ENCODE measurements at places on chromosomes 6 and 20.

DNA sequence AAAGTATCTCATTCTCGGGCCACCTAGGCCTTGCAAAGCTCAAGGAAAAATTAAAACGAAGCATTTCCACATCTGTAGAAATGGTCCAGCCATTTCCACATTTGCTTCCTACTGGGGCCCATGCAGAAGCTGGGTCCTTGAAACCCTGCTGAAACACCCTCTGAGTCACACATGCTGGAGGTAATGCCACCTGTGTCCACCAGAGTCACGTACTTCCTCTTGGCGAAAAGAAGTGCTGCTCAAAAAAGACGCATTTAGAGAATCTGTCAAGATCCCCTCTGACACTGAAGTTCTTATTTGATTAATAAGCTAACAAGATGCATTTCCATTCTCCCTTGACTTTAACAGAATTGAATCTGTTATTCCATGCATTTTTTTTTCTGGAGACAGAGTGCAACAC is 423.2 kb downstream of the PREX1 start:
- DNase-seq: no peak

- no peak for DNase-seq
These were observed 889 bp upstream of the FLOT1 start for GRCh38 chr6:30743099-30744053.

GRCh38 chr6:151437401-151437800 is 14.5 kb downstream of the RMND1 start:
- DNase-seq: no peak

DNA sequence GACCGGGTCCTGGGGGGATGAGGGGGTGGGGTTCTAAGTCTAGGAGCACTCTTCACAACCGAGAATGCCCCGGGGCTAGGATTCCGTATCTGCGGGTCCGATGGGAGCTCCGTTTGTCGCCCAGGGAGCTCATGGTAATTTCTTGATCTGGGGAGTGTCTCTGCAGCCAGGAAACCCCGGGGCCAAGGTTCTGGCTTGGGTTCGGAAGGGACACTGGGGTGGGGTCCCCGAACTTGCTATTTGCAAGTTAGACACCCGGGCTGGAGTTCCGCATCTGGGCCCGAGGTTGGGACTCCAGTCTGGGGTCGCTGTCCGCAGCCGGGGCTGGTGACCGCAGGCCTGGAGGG is 397 bp downstream of the PEDS1 start:
- no peak for DNase-seq

DNA sequence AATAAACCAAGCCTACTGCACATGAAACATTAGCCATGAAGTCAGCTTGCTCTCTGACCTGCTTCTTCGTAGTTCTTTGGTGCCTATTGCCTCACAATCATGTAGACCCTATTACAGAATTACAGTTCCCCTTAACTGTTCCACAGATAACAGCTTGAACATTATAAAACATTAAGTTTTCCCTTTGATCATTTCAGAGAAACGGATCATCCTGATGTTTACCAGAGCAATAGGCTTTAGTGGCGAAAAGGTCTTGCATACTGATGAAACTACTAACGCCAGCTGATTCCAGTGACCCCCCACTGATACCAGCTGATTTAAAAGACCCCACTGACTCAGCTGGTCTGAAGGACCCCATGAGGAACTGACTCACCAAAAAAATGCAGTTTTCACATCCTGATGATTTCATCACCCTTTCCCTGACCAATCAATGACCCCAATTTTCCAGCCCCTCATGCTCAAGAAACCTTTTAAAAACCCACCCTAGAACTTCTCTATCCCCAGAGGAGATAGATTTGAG is 39.4 kb upstream of the MLIP start:
- no peak for DNase-seq

DNA sequence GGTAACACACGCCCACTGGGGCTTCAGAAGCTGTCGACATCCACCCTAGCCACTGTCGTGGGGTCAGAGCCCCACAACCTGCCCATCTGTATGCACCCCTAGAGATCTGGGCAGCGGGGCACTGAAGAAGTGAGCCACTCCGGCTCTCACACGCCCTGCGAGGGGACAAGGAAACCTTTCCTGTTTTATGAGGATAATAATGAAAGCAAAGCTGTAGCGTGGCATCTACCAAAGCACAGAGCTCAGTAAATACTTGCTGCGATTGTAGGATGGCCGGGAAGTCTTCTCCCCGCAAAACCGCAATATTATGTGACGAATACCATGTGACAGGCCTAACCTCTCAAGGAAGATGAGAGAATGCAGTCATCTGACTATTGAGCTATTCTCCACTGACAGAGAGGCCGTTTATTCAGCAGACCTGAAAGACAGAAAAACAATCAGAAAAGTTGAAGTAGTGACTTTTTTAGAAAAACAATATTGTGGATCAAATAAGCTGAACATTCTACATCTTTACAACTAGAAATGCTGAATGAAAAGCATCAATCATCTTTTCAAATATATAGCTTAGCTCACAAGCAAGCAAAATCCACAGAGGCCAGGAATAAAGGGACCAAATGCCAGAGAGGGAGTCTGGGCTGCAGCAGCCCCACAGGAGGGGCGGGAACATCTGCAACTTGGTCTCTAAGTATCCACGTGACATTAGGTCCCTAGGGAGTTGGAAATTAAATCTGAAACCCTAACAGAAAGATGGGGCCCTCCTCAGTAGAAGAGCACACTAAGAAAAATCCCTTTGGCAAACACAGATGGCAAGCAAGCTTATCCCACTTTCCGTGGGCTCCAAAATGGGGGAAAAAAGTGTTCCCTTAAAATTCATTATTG is 207.8 kb downstream of the TTLL2 start:
- DNase-seq: no peak

DNA sequence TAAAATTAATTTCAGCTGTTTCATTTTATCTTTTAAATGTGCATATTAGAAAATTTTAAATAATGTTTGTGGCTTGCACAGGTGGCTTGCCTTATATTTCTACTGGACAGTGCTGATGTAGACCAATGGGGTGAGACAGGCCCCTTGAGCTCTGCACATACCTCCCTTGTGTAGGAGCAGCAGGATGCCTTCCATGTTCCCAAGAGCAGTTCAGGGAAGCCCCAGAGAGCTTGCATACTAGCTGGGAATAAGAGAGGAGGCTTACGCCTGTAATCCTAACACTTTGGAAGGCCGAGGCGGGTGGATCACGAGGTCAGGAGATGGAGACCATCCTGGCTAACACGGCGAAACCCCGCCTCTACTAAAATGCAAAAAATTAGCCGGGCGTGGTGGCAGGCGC is 61.4 kb downstream of the RFPL4B start:
- DNase-seq: no peak

- no peak for DNase-seq
These were observed 341.0 kb upstream of the SULF2 start for GRCh38 chr20:48126227-48126740.

DNA sequence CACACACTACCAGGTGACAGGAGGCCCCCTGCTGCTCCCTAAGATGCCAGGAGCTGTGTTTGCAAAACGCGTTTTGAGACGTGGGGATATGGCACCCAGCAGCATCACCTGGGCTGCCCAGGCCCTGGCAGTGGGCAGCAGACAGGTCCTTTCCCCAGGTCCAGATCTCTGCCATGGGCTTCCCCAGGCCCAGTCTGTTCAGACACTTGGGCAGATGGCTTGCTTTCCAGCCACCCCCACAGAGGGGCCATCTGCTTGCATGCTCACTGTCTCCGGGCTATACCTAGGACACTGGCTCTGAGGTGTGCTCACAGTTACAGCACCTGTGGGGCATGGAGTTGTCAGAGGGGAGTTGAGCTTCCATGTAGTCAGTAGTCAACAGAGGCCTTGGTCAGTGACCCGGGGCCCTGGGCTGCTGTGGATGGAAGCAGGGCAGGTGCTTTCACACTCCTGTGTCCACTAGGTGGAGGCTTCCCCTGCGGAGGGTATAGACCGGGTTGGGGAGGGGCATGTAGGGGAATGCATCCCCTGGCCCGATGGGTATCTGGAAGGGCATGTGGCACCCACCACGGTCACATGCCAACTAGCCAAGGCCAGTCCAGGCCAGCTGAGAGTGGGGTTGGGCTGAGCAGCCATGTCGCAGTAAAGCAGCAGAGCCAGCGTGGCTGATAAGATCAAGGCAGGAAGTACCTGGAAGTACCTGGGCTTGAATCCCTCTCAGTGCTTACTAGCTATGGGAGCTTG is 185.4 kb upstream of the SLC24A3 start:
- DNase-seq: no peak

DNA sequence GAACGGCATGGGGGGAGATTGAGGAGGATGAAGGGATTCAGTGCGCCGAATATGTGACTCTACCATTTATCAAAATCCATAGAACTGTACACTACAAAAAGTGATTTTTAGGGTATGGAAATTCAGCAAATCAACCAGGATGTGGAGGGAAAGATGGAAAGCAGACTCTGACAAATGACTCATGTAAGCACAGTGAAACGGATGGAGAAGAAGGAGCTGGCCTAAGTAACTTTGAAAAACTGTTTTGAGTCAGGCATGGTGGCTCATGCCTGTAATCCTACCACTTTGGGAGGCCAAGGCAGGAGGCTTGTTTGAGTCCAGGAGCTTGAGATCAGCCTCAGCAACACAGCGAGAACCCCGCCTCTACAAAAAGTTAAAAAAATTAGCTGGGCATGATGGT is 39.2 kb downstream of the MUC22 start:
- DNase-seq: no peak

- DNase-seq: no peak
These were observed 71.1 kb upstream of the RUNX2 start for GRCh38 chr6:45256697-45257695.

GRCh38 chr6:39251406-39251805 is 22.1 kb upstream of the KCNK5 start:
- DNase-seq: no peak

Measured in left renal cortex interstitium (tissue), 4 donors.